Liver (tissue), 10 donors: ENCODE measurements at places on chromosomes 3 and 15.

- DNase-seq = no peak
Measured at GRCh38 chr3:50111757-50112156, 23.0 kb downstream of the RBM5 start.

DNA sequence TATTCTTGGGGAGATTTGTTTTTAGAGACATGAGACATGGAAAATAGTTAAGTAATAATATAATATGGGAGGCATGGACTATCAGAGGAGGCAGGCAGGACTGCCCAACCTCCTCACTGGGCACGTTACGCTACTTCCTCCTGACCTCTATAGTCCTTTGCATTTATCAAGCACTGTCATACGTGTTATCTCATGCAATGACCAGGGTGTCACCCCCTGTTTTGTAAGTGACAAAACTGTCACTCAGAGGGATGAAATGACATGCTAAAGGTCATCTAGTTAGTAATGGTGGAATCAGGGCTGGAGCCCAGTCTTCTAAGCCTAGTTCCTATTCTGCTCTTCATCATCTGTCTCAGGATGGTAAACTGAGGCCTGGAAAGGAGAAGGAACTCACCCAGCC lies 66.7 kb downstream of the ST6GAL1 start:
- no peak for DNase-seq

DNA sequence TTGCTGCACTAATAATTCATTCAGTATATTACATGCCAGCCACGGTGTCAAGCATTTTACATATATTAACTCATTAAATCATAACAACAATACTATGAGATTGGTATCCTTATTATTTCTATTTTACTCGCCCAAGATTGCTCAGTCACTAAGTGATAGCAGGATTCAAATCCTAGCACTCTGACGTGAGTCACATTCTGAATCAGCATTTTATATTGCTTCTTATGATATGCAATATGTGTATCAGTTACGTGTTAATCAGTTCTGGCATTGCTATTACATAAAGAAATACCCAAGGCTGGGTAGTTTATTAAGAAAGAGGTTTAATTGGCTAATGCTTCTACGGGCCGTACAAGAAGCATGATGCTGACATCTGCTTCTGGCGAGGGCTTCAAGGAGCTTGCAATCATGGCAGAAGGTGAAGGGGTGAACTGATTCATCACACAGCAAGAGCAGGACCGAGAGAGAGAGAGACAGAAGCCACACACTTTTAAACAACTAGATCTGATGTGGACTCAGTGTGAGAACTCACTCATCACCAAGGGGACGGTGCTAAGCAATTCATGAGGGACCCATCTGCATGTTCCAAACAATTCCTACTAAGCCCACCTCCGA lies 166.5 kb upstream of the TMCO5A start:
- no peak for DNase-seq

- DNase-seq = no peak
Measured at GRCh38 chr3:40715551-40715950, 190.8 kb downstream of the ZNF621 start.

GRCh38 chr15:61169275-61169903 lies 59.7 kb downstream of the RORA start:
- DNase-seq = no peak

GRCh38 chr15:62307551-62307950 lies 142.5 kb upstream of the C2CD4B start:
- DNase-seq = no peak

- no peak for DNase-seq
Measured at GRCh38 chr3:152742368-152743347, 92.3 kb upstream of the P2RY1 start.

GRCh38 chr3:62143843-62144450 lies 229.4 kb downstream of the FEZF2 start:
- DNase-seq = no peak

GRCh38 chr3:10753964-10754363 lies 62.1 kb upstream of the SLC6A11 start:
- DNase-seq = peak; percentile 77

DNA sequence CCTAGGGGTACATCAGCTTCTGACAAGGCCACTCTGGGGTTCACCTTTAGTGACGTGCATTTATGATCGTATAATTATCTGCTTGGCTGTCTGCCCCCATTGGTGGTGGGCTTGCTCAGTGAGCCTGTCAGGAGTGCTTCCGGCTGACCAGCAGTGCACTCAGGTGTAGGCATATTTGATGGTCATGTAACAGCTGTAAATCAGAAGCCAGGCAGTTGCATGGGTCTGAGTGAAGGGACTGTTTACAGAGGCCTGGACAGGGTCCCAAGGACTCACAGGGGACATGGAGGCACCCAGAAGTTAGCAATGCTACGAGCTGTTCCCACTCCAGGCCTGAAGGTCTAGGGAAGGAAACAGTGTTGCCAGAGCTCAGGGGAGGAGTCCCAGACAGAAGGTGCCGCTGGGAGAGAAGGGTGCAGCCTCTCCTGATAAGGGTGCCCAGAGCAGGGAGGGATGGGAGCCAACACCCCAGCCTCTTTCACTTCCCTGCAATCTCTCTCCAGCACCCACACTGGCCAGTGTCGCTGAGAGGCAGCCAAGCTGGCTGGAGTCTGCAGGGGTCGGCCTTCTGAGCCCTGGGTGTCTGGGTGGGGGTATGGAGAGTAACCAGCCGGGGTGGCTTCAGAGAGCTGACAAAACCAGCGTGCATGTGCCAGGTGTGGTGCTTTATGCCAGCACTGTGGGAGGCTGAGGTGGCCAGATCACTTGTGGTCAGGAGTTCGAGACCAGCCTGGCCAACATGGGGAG lies 61.3 kb upstream of the PRR23E start:
- DNase-seq = no peak

GRCh38 chr3:174859114-174859735 lies at the start of gene NAALADL2:
Gene NAALADL2 (plus strand): TSS chr3:174859334.
- DNase-seq = no peak

- no peak for DNase-seq
Measured at GRCh38 chr15:45799508-45799907, 164.7 kb downstream of the SQOR start.

DNA sequence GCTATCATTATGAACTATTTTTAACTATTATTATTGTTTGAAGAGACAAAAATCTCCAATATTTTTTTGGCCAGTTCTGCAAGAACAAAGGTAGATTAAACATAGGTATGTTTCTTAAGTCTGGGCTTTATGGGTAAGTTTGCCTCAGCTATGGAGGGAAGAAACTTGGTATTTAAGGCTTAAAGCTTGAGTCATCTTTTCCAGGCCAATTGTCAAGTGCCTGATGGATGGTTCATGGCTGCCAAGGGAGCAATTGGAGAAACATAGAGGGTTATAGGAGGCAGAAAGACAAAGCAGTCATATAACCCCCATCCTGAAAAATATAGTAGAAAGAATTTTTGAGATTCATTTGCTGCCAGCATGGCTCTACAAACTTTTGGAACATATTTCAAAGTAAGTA lies 7.2 kb upstream of the STAC start:
- DNase-seq = no peak

DNA sequence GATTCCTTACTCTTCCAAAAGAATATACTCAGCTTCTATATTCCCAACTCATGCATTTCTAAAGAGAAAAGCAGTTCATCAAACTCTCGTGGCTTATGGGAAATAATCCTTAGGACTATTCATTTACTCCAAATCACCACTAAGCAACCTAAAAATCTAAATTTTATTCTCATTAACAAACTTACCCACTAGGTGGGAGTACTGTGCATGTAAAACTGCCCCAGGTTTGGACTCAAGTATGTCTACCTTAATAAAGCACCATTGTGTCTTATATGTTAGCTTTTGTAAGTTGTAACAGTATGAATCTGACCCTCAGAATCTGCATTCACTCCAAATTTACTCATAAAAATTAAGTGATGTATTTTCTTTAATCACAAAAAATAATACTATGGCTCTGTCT lies 25.3 kb downstream of the RAD18 start:
- DNase-seq = no peak

- no peak for DNase-seq
Measured at GRCh38 chr15:63035977-63036376, 6.6 kb upstream of the TPM1 start.

- DNase-seq = no peak
Measured at GRCh38 chr3:60080648-60081047, 1030.8 kb upstream of the CFAP20DC start.

- no peak for DNase-seq
Measured at GRCh38 chr3:146331967-146332366, 81.1 kb upstream of the PLSCR4 start.

- DNase-seq = no peak
Measured at GRCh38 chr3:129106320-129106719, 15.3 kb downstream of the RAB43 start.

DNA sequence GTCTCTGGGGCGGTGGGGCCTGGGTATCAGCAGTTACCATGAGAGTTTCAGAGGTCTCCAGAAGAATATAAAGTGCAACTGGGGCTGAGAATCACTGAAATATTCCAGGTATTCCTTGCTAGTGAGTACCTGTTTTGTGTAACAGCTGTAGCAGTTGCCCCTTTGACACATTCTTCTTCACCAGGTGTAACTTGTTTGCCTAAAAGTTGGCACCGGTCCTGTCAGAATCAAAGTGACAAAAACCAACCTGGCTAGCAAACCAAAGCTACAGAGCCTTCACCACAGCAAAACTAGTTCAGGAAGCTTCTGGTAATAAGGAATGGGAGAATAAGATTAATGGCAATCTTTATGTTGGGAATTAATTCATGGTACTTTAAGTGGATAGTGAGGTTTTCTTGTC lies 296.0 kb downstream of the NAALADL2 start:
- DNase-seq = no peak

- DNase-seq = peak; percentile 65
Measured at GRCh38 chr3:141368062-141368924, at the start of gene ZBTB38. Gene ZBTB38 (plus strand): TSS chr3:141368504. CDS start chr3:141442389, 73,885 bp downstream.

DNA sequence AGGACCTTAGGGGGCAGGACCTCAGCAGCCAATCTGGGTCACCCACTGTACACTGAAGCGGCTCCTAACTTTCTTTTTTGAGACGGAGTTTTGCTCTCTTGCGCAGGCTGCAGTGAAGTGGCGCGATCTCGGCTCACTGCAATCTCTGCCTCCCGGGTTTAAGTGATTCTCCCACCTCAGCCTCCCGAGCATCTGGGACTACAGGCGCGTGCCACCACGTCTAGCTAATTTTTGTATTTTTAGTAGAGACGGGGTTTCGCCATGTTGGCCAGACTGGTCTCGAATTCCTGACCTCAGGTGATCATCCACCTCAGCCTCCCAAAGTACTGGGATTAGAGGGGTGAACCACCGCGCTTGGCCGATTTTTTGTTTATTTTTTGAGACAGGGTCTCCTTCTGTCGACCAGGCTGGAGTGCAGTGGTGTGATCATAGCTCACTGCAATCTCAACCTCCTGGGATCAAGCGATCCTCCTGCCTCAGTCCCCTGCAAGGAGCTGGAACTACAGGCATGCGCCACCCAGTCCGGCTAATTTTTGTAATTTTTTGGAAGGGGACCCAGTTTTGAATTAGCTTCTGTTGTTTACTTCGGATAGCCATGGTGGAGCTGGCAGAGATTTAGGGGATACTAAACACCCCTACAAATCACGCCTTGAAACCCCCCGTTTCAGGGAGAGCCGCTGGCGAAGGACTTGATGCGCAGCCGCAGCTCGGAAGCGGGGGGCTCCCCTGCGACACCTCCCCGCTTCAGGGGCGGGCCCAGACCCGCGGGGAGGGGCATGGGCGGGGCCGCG lies 1.5 kb upstream of the CLK3 start:
- no peak for DNase-seq

DNA sequence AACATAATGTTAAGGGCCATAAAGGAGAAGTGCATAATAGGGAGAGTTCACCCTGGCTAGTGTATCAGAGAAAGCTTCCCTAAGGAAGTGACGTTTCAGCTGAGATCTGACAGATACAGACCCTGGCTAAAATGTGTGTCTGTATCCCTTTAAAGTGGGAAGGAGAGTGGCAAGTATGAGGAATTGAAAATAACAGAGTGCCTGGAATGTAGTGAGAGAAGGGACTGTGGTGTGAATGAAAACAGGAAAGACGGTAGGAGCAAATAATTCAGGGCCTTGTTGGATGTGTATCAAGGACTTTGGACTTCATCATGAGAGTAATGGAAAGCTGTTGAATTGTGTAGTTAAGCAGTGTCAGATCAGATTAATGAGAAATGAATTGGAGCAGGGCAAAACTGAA lies 30.5 kb downstream of the NEO1 start:
- DNase-seq = no peak

GRCh38 chr3:16362770-16363169 lies 97.8 kb downstream of the OXNAD1 start:
- no peak for DNase-seq

- no peak for DNase-seq
Measured at GRCh38 chr3:9165421-9165820, 84.0 kb downstream of the SRGAP3 start.

DNA sequence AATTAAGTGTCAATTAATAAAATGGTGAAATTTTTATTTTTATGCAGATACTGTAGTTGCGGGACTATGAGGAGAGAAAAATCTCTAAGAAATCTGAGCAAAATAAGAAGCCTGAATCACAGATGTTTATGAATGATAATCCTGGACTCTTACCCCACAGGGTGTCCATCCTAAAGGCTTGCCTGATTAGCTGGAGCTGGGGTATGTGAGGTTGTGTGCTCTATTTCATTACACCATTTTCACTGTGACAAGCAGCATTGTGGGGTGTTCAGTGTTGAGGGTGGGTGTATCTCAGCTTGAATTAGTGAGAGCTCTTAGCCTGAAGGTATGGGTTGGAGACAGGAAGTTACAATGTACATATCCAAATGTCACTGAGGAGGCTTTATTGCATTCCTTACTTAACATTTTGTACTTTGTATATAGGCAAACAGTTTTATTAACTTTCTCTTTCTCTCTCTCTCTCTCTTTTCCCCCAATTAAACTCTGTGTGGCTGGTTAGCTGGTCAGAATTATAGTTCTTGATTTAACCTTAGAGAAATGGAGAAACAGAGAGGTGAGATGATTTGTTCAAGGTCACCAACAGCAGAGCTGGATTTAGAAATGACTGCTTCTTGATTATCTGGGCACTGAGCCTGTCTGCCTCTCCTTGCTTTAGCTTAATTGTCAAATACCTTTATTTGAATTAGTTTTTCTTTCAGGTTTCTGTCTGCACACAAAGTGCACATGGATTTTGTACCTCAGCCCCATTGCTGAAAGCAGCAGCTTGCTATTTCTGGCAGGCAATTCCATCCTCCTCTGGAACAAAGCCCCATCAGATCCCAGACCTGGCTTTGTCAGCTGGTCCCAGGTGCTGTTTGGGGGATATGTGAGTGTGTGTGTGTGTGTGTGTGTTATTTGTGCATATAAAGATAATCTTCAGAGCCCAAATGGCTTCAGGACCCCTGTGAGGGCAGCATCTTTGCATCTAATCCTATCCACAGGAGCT lies 35.8 kb downstream of the GJD2 start:
- no peak for DNase-seq

DNA sequence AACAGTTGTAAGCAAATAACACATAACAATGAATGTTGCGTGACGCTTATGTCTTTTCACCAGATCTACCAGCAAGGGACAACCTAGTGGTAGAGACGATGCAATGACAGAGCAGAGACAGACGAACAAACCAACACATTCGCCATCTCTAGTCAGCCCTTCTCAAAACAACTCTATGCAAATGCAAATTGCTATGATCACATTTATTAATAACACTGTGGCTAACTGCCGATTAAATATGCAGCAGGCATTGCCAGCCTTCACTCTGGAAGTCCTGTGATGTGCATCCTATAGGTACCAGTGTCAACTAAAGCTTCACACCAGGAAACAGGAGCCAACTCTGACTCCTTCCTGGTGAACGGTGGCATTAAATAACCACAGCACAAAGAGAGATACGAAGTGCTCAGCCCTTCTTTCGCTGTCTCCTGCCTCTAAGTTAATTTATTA lies 94.2 kb downstream of the FOXP1 start:
- DNase-seq = no peak

GRCh38 chr3:31004025-31004678 lies 109.7 kb upstream of the GADL1 start:
- DNase-seq = no peak
